Left lobe of liver (tissue), 2 donors: ENCODE measurements at places on chromosomes 7 and 10. TPM values are rescaled to one million over a fixed set of nuclear protein-coding genes. Genes with fewer than 3 reads are reported as not detected.

Gene TRIM73
- total RNA-seq, result 4.2 TPM

Gene FKBP9
- 32.8 TPM for total RNA-seq

Gene MET
- 32.2 TPM for total RNA-seq

Gene NEUROG3
- total RNA-seq, result not detected

Gene TNKS2
- total RNA-seq, result 11.8 TPM

Gene KLLN
- total RNA-seq, result 0.68 TPM

Gene FAM237B
- not detected for total RNA-seq

Gene ITPRID1
- not detected for total RNA-seq

Gene NPTX2
- 0.38 TPM for total RNA-seq

Gene CYP3A7
- 17.5 TPM for total RNA-seq

Gene TRPV5
- not detected for total RNA-seq

Gene IDI2
- total RNA-seq, result not detected

Gene KCNMA1
- total RNA-seq, result 44.0 TPM

Gene CYP2E1
- 3,844 TPM for total RNA-seq

Gene PNLIPRP1
- 2.5 TPM for total RNA-seq

Gene TCAF2
- 2.9 TPM for total RNA-seq

Gene SDHAF3
- total RNA-seq, result 14.8 TPM

Gene CTBP2
- total RNA-seq, result 5.8 TPM

Gene NEBL
- 1.2 TPM for total RNA-seq

Gene SPOCK2
- 1.6 TPM for total RNA-seq

Gene SNX10
- 27.4 TPM for total RNA-seq
